ENCODE measurements at places on chromosomes 5 and 9.

GRCh38 chr5:15808577-15808976 lies 308.6 kb downstream of the FBXL7 start:
- no peak for DNase-seq

GRCh38 chr9:138014563-138014945 lies 137.0 kb downstream of the CACNA1B start:
- no peak for DNase-seq

- DNase-seq, result no peak
Measured at GRCh38 chr9:13429301-13430190, 150.1 kb upstream of the MPDZ start.

- DNase-seq, result no peak
Measured at GRCh38 chr9:122498883-122499288, 11.7 kb upstream of the OR1J2 start.

GRCh38 chr9:75228893-75229292 lies 140.6 kb downstream of the OSTF1 start:
- no peak for DNase-seq

All from NCI-H1436 treated with DMSO at 0.1 percent for 48 hours (cell line).